Endothelial cell of umbilical vein (primary cell): ENCODE measurements at places on chromosomes 3 and 15.

- DNase-seq, result no peak
- no peak overlapping the region for H3K4me3 ChIP-seq
- no peaks in the 10 kb centered on the region for H3K27me3 ChIP-seq
- no peak overlapping the region for H3K27ac ChIP-seq
- H3K4me1 ChIP-seq, result no peaks in the 10 kb centered on the region
Measured at GRCh38 chr3:31622636-31623288, 90.0 kb downstream of the STT3B start.

DNA sequence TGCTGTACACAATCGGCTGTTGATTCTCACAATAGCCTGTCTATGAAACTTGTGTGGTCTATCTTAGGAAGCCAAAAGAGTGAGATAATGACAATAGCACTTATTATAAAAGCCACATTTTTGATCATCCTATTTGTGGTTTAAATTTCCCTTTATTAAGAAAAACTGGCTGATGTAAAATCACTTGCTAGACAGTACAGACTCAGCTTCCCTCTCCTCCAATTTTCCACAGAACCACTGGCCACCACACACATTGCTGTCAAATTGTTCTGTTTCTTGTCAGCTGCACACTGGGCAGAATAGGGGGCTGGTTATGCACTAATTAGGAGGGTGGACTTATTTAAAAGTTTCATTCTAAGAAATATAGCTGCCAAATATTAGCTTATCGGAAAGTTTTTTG lies 425.9 kb downstream of the EPHA3 start:
- no peaks in the 10 kb centered on the region for H3K4me1 ChIP-seq
- no peak for DNase-seq
- no peak overlapping the region for H3K27ac ChIP-seq
- no peaks in the 10 kb centered on the region for H3K36me3 ChIP-seq

- H3K36me3 ChIP-seq, result no peaks in the 10 kb centered on the region
- no peak overlapping the region for H3K4me3 ChIP-seq
- peak; percentile 65 for DNase-seq
- H3K4me1 ChIP-seq, result peaks cover 9% of the 10 kb centered on the region
Measured at GRCh38 chr3:27311400-27311799, 57.8 kb downstream of the NEK10 start.

DNA sequence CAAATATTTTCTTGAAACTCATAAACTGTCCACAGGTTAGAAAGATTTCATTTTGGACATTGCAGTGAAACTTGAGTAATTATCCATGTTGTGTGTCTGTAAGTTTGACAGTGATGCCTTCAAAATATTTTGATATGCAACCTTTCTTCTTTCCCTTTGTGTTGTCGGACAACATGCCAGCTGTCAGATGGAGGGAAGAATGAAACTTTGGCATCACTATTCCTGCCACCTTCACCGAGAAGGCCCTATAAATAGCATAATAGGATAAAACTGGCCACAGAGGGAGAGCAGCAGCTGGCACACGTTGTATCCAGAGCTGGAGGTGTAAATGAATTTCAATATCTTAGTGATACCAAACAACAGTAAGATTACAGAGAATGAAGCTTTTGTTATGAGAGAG lies 436.7 kb upstream of the CFAP20DC start:
- H3K4me1 ChIP-seq, result no peaks in the 10 kb centered on the region
- DNase-seq, result no peak
- H3K27me3 ChIP-seq, result no peaks in the 10 kb centered on the region

DNA sequence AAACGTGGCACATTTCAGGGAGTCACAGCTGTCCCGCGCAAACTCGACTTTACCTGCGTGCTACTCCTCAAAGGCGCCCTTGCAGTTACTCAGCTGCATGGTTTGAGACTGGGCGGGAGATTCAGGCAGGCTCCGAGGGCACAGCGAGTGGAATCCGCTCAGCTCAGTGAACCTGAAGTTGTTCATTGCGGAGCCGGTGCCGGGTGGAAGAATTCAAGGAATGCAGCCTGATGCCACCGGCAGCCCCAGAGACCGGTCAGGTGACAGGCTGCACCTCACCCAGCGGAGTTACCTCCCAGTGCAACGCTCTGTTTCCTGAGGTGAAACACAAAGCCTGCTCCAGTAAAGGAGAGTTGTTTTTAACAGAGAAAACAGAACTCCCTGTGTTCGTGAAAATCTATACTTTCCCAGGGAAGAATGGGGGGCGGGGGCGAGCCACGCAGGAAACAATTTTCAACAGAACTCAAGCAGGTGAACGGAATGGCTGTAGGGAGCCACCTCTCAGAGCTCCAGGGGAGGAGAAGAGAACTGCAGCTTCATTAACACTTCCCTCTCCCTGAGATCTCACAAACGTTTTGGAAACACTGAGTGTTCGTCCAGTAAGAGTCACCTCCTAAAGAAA lies 3.8 kb downstream of the VEPH1 start:
- H3K27me3 ChIP-seq, result no peaks in the 10 kb centered on the region
- H3K4me1 ChIP-seq, result peaks cover 9% of the 10 kb centered on the region
- no peak overlapping the region for H3K4me3 ChIP-seq
- H3K27ac ChIP-seq, result no peak overlapping the region
- peak; percentile 39 for DNase-seq

DNA sequence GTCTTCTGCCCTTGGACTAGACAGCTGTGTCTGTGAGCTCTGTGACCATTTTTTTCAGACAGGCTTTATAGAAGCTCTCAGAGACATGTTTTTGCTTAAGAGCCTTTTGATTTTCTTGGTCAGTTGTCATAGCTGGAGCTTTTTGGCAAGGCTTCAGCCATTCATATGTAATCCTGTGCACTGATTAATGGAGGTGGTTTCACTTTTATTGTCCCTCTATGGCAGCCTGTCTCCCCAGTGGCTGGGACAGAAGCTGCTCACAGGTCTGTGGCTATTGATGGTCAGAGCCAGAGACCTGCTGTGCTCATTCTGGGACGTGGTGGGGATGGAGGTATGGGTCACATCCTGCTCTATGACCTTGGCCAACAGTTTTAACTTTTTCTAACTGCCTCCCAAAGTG lies 226.6 kb upstream of the LRRFIP2 start:
- H3K4me1 ChIP-seq, result no peaks in the 10 kb centered on the region
- peak; percentile 31 for DNase-seq
- H3K36me3 ChIP-seq, result no peaks in the 10 kb centered on the region

DNA sequence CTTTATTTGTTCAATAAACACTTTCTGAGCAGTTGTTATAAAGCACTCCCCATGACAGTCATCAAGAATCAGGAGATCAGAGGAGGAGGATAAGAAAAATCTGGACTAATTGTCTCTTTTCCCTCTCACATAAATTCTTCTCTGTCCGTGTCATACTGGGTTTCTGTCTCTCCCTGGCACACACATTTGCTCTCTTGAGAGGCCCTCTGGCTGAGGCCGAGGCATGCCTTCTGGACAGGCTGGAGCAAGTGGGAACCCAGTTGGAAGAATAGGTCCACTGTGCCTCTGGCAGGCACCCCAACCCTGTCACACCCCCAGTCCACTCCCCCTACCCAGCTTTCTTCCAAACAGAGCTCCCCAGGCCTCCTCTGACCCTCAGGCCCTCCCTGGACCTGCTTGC lies 315.8 kb downstream of the UACA start:
- H3K27ac ChIP-seq, result no peak overlapping the region
- peaks cover 9% of the 10 kb centered on the region for H3K27me3 ChIP-seq
- H3K4me1 ChIP-seq, result no peaks in the 10 kb centered on the region
- no peaks in the 10 kb centered on the region for H3K36me3 ChIP-seq
- DNase-seq, result no peak
